ENCODE measurements at places on chromosomes 7 and 10.

GRCh38 chr10:84825330-84825729, 496.9 kb downstream of the CCSER2 start:
- H3K36me3 ChIP-seq = no peaks in the 10 kb centered on the region
- no peak overlapping the region for H3K4me3 ChIP-seq
- no peaks in the 10 kb centered on the region for H3K27me3 ChIP-seq
- H3K4me1 ChIP-seq = no peaks in the 10 kb centered on the region
- no peak for DNase-seq

DNA sequence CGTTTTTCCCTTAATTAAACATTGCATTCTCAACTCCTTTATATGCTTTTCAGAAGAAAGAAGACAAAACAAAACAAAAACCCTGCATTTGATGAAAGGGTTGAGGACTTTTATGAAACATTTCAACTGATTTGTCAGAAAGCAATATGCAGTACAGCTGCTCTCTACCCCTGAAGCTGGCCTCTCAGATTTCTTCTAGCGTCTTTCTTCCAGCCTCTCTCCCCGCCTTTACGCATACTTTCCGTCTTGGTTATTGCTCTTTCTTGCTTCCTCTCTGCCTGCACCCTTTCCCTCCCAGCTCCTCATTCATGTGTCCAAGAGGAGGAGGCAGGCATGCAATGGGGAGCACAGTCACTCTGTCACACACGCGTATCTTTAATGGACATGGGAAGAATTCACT, 91.0 kb upstream of the COL1A2 start:
- no peak for DNase-seq
- no peaks in the 10 kb centered on the region for H3K4me1 ChIP-seq
- H3K27ac ChIP-seq = no peak overlapping the region
- H3K36me3 ChIP-seq = no peaks in the 10 kb centered on the region
- no peak overlapping the region for H3K4me3 ChIP-seq

DNA sequence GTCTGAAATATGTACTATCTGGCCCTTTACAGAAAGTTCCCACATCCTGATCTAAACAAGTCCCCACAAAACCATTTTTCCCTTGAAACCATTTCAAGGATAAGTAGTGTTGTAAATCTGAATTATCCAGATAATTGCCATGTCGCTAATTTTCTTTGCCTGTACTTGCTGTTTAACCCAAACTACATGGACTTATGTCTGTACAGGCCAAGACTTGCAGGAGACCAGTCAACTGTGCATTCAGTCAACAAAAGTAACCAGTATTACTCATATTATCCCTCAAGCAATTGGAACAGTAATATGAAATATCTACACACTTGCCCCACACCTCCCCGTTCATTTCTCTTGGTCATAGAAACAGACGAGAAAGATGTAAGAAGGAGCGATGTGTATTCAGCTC, 347.8 kb upstream of the NFE2L3 start:
- H3K36me3 ChIP-seq = no peaks in the 10 kb centered on the region
- peaks cover 5% of the 10 kb centered on the region for H3K27me3 ChIP-seq
- no peak for DNase-seq
- H3K27ac ChIP-seq = no peak overlapping the region

GRCh38 chr7:142556740-142557139, 192.5 kb upstream of the PRSS1 start:
- no peak overlapping the region for H3K4me3 ChIP-seq
- no peak for DNase-seq
- H3K27me3 ChIP-seq = no peaks in the 10 kb centered on the region
- H3K27ac ChIP-seq = no peak overlapping the region
- H3K36me3 ChIP-seq = no peaks in the 10 kb centered on the region

- no peak overlapping the region for H3K4me3 ChIP-seq
- no peak for DNase-seq
- no peaks in the 10 kb centered on the region for H3K4me1 ChIP-seq
- no peak overlapping the region for H3K27ac ChIP-seq
- H3K27me3 ChIP-seq = peaks cover 11% of the 10 kb centered on the region
- H3K36me3 ChIP-seq = no peaks in the 10 kb centered on the region
Measured at GRCh38 chr10:124374535-124375352, 44.0 kb downstream of the OAT start.

DNA sequence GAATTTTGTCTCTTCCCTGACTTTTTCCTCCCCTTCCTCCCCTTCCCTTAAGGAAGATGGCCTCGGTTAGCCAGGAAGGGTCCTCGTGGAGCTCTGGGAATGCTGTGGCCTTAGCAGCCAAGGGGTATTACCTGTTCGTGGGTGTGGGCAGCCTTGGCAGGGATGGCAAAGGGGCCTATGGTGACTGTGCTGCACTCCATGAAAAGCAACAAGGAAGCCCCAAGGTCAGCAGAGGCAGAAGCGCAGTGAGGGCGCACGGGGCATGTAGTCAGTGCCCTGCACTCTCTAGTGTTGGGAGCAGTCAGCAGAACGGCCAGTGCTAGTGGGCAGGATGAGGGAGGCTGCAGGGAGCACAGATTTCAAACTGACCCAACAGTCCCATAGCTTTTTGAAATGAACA, 191.8 kb downstream of the ADARB2 start:
- DNase-seq = no peak
- H3K4me1 ChIP-seq = no peaks in the 10 kb centered on the region
- H3K27me3 ChIP-seq = no peaks in the 10 kb centered on the region
- H3K27ac ChIP-seq = no peak overlapping the region
- no peak overlapping the region for H3K4me3 ChIP-seq

DNA sequence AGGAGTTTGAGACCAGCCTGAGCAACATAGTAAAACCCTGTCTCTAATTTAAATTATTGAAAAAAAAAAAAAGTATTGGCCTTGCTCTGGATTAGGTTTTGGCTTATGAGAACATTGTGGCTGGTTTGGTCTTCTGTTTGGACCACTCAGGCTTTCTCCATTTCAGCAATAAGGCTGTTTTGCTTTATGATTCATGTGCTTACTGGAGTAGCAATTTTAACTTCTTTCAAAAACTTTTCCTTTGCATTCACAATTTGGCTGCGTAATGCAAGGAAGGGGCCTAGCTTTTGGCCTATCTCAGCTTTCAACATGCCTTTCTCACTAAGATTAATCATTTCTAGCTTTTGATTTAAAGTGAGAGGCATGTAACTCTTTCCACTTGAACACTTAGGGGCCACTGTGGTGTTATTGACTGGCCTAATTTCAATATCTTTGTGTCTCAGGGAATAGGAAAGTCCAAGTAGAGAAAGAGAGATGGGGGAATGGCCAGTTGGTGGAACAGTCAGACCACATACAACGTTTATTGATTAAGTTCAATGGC, 38.0 kb upstream of the SRPK2 start:
- no peak for DNase-seq
- no peaks in the 10 kb centered on the region for H3K27me3 ChIP-seq
- H3K4me1 ChIP-seq = peaks cover 3% of the 10 kb centered on the region
- H3K4me3 ChIP-seq = no peak overlapping the region
- H3K27ac ChIP-seq = no peak overlapping the region
- no peaks in the 10 kb centered on the region for H3K36me3 ChIP-seq

- H3K4me3 ChIP-seq = no peak overlapping the region
- H3K36me3 ChIP-seq = peaks cover 38% of the 10 kb centered on the region
- no peak overlapping the region for H3K27ac ChIP-seq
- peaks cover 8% of the 10 kb centered on the region for H3K4me1 ChIP-seq
Measured at GRCh38 chr7:123553159-123553558, 4.5 kb downstream of the NDUFA5 start.

DNA sequence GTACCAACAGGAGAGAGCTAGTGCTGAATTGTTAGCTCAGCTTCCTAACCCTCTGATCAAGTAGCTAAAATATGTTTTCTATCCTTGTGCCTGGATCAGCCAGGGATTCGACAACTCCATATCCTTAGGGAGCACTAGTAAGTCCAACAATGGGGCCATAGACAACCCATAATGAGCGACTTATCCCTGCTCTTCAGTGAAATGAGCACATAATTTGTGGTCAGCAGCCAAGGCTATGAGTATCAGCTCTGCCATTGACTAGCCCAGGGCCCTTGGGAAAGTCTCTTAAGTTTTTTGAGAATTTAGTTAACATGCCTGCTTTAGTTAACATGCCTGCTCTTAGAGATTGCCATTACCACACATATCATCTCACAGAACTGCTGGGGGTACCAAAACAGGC, 39.3 kb downstream of the COL1A2 start:
- no peak overlapping the region for H3K27ac ChIP-seq
- H3K27me3 ChIP-seq = peaks cover 20% of the 10 kb centered on the region

GRCh38 chr7:46880508-46881196, 701.3 kb downstream of the TNS3 start:
- no peak overlapping the region for H3K27ac ChIP-seq
- no peaks in the 10 kb centered on the region for H3K4me1 ChIP-seq
- no peak for DNase-seq
- no peaks in the 10 kb centered on the region for H3K36me3 ChIP-seq
- no peak overlapping the region for H3K4me3 ChIP-seq

- peaks cover 8% of the 10 kb centered on the region for H3K27me3 ChIP-seq
- no peak for DNase-seq
- H3K4me1 ChIP-seq = peaks cover 5% of the 10 kb centered on the region
- H3K27ac ChIP-seq = no peak overlapping the region
- H3K4me3 ChIP-seq = no peak overlapping the region
Measured at GRCh38 chr7:30941582-30942323, 22.0 kb upstream of the GHRHR start.

Measured in CD4-positive, alpha-beta T cell (primary cell).